Fibroblast of upper back skin (primary cell): ENCODE measurements at places on chromosomes 12 and 14.

GRCh38 chr12:108312693-108313189 lies 26.4 kb downstream of the CMKLR1 start:
- DNase-seq = no peak

DNA sequence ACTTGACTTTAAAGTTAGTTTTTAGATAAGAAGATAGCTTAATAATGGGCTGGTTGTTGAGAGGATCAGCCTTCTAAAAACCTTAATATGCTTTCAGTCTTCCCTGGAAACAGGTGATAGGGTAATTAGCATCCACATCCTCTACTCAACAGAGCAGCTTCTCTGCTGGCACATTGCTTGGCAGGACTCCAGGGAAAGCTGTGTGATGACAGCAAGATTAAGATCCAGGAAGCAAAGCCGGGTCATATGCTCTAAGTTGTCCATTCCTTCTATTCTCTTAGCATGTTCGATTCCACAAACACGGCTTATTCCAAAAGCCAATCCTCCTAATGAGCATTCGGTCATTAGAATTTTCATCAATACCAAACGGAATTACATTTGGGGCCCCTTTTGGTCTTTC lies 87.0 kb downstream of the HMGA2 start:
- peak; percentile 71 for DNase-seq

DNA sequence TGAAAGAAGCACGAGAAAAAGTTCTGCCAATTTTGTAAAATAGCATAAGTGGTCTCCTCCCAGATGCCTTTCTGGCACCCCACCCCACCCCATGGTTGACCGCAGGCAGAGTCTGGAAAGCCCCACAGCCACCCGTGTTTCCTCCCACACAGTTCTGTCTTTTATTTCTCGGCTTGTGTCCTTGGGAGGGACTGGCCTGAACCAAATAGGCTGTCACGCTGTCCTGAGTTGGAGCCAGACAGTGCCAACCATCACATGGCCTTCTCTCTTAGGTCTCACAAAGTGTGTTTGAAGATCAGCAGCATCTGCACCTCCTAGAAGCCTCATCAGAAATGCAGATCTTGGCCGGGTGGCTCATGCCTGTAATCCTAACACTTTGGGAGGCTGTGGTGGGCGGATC lies 10.2 kb upstream of the LTA4H start:
- no peak for DNase-seq

- peak; percentile 11 for DNase-seq
Observed at GRCh38 chr12:5884866-5885265, 60.2 kb downstream of the ANO2 start.

- no peak for DNase-seq
Observed at GRCh38 chr14:95468448-95469133, 47.9 kb downstream of the SYNE3 start.

- DNase-seq = peak; percentile 75
Observed at GRCh38 chr12:75478116-75478794, 2.3 kb upstream of the GLIPR1 start.

GRCh38 chr12:7935590-7936581 lies at the start of gene SLC2A3:
SLC2A3 (minus strand) TSS chr12:7936187; CDS start chr12:7936034, 153 bp downstream.
- DNase-seq = peak; percentile 95

DNA sequence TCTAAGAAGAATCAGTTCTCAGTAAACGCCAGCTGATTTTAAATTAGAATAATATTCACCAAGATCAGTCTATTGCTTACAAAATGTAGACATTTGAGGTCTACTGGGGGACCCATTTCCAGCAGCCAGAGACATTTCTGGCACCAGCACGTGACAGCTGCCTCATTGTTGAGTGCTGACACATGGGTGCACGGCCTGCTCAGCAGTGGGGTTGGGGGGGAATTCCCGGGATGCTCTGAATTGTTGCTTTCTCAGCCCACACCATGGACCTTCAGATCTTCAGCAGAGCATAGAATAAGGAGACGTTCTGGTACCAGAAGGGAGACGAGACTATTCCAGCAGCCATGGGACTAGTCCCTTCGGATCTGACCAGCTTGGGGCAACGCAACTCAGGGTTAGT lies 18.3 kb downstream of the PLEKHG7 start:
- DNase-seq = peak; percentile 58

DNA sequence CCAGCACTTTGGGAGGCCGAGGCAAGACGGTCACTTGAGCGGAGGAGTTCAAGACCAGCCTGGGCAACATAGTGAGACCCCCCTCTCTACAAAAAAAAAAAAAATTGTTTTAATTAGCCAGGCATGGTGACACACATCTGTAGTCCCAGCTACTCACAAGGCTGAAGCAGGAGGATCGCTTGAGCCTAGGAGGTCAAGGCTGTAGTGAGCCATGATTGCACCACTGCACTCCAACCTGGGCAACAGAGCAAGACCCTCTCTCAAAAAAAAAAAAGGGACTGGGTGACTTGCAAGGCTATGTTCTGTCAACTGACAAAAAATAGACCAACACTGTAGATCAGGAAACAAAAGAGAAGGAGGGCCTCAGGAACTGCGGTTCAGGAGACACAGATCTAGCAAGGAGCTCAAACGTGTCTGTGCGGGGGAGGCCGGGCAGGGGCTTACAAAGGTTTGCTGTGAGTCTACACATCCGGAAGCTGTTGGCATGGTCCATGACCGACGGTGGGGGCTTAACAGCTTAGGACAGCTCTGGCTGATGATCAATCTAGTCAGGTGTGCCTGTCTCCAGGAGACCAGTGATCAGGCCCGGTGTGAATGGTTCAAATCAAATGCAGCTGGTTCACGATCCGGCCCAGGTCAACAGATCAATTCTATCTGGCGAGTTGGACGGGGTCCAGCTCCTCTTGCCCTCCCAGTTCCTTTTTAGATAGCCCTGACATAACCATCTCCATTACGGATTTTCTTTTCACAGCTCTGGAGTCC lies 31.7 kb upstream of the INF2 start:
- no peak for DNase-seq

DNA sequence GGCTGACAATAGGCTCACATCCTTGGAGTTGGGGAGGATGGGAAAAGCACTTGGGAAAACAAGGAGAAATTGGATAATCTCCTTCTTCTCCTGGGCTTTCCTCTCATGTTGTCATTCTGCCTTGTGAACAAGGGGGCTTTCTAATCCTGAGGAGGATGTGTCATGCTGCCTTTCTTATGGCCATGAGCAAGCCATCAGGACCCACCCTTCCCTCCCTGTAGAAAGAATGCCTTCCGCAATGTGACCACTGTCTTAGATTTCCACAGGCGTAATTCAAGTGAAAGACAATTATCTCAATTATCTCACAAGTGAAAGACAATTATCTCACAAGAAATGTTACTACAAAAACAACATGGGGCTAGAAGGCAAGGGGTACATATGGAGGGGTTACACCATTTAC lies 3.0 kb upstream of the OR6S1 start:
- DNase-seq = no peak

DNA sequence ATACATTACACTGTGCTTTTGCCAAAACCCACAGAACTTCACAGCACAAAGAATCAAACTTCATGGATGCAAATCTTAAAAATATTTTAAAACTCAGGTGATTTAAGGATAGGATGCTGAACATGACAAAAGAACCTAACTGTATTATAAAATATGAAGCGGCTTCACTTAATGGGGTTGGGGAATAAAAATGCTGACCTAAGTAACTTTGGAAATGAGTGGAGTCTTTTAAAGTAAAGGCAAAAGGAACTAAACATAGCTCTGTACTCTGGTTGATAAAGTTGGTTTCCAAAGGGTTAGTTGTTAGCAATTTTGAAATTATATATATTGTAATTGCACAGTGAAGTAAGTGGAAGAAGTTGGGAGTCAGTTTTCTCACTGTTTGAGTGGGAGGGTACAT lies 111.5 kb upstream of the SYT1 start:
- no peak for DNase-seq

GRCh38 chr12:91871751-91872150 lies 273.9 kb downstream of the BTG1 start:
- DNase-seq = no peak

GRCh38 chr12:11881835-11882234 lies 188.9 kb upstream of the BCL2L14 start:
- no peak for DNase-seq

- DNase-seq = no peak
Observed at GRCh38 chr14:26597589-26598080, at the start of gene NOVA1. NOVA1 (minus strand) TSS chr14:26598033; CDS start chr14:26597436, 597 bp downstream.

DNA sequence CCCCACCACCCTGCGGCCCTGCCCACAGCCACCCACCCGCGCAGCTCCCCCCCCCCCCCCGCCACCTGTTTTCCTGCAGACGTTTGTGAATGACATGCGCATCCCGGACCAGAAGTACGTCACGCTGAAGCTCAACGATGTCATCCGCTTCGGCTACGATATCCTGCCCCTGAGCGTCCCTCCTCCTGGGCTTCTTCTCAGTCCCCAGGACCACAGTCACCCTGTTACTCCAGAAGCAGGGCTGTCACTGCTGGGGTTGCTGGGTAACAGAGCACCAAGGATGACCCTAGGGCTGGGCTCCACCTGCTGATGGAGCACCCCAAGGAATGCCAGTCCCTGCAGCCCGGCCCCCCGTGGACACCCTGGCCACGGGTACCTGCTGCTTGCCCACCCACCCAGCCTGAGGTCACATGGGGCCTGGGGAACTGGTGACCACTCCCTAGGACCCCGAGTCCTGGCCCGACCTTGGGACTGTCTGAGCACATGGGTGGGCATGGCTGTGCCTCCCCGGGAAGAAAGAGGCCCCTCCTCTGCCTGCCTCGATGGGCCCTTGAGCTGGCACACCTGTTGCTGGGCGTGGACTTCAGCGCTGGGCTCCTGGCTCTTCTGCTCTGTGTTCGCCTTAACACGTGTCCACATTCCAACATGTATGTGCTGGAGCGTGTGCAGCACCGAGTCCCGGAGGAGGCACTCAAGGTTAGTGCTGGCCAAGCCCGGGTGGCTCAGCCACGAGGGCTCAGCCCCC lies 12.9 kb downstream of the CEP170B start:
- DNase-seq = no peak

DNA sequence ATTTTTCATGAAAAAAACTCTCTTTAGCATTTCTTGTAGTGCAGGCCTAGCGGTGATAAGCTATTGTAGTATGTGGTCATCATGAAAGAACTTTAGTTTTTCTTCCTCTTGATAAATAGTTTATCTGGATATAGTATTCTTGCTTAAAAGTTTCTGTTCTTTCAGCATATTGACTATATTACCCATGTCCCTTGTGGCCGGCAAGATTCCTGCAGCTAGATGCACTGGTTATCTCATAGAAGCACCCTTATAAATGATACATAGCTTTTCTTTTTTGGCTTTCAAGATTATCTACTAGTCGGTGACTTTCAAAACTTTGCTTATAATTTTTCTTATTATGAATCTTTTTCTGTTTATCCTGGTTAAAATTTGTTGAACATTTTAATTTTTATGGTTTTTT lies 234.8 kb downstream of the ALG10 start:
- DNase-seq = no peak

GRCh38 chr14:104602315-104602932 lies 2.1 kb downstream of the TMEM179 start:
- DNase-seq = no peak

DNA sequence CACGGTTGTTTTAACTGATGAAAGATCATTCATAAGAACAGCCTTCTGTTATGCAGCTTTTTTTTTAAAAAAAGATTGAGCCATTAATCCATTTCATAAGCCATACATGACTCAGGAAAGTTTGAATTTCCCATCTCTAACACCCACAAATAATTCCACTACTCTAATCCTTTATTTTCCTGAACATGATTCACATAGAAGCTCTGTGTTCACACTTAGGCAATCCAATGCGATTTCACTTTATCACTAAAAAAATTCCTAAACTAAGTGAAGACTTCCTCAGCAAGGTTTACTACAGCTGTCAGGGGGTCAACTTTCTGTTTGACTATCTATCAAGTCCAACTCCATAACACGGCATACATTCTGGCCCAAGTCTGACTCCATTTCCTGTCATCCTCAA lies 25.9 kb downstream of the PKP2 start:
- DNase-seq = no peak

DNA sequence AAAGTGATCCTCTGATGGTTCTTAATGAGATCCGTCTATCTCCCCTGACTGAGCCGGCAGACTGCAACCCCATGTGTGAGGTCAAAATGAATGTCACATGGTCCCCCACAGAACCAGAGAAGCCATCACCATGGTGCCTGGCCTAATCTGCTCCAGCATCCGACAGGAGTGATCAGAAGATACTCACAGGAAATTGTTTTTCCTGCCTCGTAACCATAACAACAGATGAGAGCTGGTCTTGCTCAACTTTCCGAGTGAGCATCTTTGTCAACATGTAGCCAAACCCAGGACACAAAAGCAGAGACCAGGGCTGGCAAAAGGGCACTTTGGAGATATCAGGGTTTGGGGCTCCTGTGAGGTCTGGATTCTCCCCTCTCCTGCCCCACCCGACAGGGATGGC lies 72.1 kb upstream of the C14orf180 start:
- DNase-seq = no peak

DNA sequence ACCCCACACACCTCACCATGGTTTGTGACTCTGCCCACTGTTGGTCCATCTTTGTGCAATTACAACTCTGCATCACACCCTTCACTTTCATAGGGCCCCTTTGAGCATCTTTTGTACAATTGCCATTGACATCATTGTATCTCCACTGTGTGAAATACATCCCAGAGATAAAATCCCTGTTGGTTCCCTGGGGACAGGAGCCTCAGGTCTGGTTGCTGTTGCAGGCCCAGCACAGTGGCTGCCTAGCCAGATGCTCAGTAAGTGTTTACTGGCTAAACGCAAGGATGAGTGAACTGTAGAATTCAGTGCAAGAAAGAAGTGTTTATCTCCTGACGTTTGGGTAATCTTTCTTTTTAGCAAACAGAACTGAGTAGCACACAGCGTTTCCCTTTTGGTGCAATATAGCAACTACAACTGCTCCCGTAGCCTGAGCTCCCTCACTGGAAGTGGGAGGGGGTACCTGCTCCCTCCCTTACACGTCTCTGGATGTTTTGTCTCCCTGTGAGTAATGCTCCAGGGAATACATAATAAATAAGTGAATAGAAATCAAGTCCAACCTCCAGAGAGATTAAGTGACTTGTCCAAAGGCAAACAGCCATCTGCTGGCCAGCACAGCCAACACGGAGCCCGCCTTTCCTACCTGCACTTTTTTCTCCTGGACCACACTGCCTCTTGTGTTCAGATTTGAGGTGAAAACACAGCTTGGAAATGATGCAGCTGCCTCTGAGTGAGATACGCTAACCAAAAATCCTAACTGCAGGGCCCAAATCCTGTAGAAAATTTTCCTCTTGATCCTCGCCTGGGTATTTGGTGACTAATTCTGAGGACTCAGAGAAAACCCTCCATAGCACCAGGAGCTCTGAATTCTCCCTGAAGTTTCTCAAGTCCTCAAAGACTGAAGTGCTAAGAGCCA lies 27.4 kb downstream of the GALNT16 start:
- peak; percentile 35 for DNase-seq

- DNase-seq = peak; percentile 59
Observed at GRCh38 chr12:19893514-19893913, 454.2 kb downstream of the AEBP2 start.

GRCh38 chr12:132606927-132607326 lies 3.5 kb downstream of the LRCOL1 start:
- no peak for DNase-seq
